ENCODE measurements at places on chromosomes 2 and 18.

GRCh38 chr2:239143858-239144712 is 256.7 kb downstream of the HDAC4 start:
- peak; percentile 25 for DNase-seq

GRCh38 chr2:196046123-196046917 is 22.3 kb downstream of the DNAH7 start:
- DNase-seq, result no peak

DNA sequence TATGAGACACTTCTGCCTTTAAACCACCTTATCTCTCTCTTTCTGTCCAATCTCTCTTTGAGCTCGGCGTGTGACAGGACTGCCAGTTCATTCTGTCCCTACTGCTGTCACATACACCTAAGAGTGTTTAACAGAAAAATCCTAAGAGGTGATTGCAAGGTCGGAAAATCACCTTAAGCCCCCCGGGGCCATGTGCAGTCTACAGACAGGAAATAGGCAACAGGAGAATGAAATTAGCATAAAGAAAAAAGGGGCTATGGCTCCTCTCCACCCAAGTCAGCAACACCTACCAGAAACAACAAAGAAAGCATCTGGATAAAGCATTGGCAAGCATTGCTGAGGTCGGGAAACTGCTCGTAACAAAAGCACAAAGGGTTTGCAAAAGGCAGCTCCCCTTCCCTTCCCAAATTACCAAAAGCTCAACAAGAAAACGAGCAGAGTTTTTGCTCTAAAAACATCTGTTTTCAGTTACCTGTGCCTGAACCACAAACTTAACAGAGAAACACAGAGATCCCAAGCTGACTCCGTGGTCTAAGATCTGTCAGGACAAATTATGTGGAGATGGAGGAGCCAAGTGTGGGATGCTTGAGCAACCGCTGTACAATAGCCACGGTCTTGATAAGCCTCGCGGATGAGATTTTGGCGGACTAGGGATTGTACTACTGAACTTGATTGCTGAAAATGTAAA is 30.4 kb downstream of the ANKRD44 start:
- no peak for DNase-seq

DNA sequence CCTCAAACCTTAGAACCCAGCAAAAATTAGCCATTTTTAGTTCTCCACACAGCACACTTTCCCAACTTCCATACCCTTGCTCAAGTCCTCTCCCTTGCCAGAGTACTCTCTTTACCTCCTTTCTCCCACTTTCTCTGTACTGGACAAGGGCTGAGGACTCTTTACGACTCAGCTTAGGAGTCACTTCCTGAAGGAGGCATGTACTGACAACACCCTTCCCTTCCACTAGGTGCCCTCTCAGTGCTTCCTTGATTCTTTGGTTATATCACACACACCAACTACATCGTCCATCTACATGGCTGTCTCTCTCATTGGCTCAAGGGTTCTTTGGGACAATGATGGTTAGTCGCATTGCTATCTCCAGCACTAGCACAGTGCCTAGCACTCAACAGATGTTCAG is 5.2 kb upstream of the C18orf63 start:
- no peak for DNase-seq

- no peak for DNase-seq
These were observed 287.5 kb downstream of the TCF4 start for GRCh38 chr18:55300421-55300935.

DNA sequence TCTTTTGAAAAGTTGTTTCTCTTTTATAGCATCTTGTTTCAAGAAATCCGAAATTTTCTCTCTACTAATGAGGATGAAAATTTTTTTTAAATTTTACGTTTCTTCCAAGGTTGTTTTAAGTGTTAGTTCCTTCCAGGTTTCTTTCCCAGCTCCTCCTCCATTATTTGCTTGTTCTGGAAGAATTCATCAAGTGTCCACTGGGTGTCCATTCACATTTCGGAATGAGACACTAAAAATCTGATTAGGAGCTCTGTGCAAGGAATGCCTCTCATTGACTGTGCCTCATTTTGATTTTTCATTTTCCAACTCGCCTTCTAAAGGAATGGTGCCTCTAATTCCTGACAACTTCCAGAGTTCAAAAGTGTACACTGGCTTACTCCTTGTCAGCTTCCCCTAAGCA is 6.1 kb downstream of the SP100 start:
- DNase-seq, result no peak

- DNase-seq, result no peak
These were observed 29.5 kb upstream of the STAT1 start for GRCh38 chr2:191043438-191043837.

DNA sequence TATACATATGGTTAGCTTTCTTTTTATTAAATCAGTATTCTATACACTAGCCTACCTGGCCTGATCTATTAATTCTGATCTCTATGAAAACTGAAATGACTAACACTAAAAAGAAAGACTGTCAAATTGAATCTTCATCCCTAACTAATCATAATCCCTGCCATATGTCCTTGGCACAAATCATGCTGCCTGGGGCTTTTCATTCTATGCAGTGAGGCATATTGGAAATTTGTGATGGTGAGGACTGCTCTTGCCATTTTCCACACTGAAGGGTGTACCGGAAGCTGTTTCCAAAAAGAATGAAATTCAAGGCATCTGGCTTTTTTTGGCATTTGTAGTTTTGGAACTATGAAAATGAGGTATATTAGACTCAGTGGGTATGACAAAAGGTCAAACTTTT is 39.7 kb downstream of the RAPGEF4 start:
- no peak for DNase-seq

- no peak for DNase-seq
These were observed 365.2 kb downstream of the CLIP4 start for GRCh38 chr2:29480426-29480825.

- DNase-seq, result no peak
These were observed 164.1 kb upstream of the FBXO11 start for GRCh38 chr2:48070415-48070814.

GRCh38 chr18:79245517-79246001 is 150.2 kb upstream of the NFATC1 start:
- no peak for DNase-seq

DNA sequence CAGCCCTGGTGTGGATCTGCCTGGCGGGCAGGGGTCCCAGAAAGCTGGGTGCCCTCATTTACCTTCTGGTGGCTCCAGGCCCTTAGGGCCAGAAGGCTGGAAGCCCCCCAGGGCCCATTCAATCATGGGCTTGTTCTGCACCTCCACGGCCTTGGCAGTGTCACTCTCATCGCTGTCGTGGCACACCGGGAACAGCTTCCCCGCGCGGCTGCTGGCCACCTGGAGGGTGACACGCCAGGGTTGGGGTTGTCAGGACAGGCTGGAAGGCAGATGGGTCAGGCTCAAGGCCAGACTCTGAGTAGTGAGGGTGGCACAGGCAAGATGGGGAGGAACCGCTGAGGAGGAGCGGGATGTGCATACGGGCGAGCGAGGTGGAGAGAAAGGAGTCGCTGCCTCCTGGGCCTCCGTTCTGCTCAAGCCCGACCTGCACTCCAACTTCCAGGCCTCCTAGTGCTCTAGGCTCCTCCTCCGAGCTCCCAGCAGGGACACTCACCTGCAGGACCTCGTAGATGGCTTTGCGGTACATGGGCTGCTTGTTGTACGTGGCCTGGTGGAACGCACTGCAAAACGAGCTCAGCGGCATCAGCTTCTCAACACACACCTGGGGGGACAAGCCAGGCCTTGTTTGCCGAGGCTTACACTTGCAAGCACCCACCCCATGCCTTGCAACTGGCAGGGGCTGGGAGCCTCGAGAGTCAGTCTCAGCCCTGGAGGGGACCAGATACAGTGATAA is 78.3 kb upstream of the POMC start:
- no peak for DNase-seq

- DNase-seq, result no peak
These were observed 9.5 kb downstream of the CHPF start for GRCh38 chr2:219533930-219534661.

- no peak for DNase-seq
These were observed 43.2 kb downstream of the FOSL2 start for GRCh38 chr2:28435814-28436351.

DNA sequence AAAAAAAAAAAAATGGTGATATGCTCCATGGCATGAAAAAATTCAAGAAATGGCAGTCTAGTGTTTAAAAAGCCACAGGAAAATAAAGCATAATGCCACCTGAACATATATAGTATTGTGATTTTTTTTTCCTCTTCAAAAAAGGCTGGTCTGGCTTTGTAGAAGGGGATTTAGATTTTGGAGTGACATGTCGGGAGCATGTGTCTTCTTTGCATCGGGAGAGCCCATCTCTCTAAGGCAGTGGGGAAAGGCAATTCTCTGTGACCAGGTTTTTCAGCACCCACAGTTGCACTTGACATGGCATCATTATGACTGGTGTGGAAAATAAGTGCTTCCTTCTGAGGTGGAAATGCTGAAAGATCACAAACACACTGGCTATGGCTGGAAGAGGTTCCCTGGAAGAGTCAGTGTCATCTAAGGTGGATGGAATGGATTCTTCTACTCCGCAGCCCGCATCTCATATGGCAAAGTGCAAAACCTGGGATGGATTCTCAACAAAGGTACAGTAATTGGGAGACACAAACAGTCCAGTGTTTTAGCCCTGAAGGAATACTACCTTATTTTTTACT is 172.5 kb downstream of the AGAP1 start:
- no peak for DNase-seq

- DNase-seq, result no peak
These were observed 127.2 kb upstream of the MAPRE2 start for GRCh38 chr18:34913837-34914661.

- peak; percentile 97 for DNase-seq
These were observed at the start of gene THOC1 for GRCh38 chr18:267688-268552. Gene THOC1 (minus strand): TSS chr18:268047. CDS start chr18:268019, 28 bp downstream.

- DNase-seq, result no peak
These were observed 193.5 kb downstream of the MCFD2 start for GRCh38 chr2:46722142-46722541.

- DNase-seq, result no peak
These were observed 81.5 kb downstream of the NRP2 start for GRCh38 chr2:205763708-205764211.

DNA sequence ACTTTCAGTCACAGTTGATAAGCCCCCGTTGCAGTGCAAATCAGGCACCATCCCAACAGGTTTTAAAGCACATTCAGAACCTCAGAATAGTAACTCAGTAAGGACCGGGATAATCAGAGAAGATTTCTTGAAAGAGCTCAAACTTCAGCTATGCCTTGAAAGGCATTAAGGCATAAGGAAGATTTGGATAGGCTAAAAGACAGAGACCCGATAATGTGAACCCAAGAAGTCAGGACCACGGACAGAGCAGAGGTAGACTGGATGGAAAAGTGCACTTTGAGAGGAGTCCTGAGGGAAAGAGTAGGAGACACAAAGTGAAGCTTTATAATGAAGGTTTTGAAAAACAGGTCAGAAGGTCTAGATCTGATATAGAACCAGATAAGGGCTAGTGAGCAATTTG is 36.9 kb upstream of the KLF7 start:
- no peak for DNase-seq

DNA sequence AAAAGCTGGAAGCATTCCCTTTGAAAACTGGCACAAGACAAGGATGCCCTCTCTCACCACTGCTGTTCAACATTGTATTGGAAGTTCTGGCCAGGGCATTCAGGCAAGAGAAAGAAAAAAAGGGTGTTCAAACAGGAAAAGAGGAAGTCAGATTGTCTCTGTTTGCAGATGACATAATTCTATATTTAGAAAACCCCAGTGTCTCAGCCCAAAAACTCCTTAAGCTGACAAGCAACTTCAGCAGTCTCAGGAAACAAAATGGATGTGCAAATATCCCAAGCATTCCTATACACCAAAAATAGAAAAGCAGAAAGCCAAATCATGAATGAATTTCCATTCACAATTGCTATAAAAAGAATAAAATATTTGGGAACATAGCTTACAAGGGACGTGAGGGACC is 11.1 kb downstream of the SLC8A1 start:
- DNase-seq, result no peak

GRCh38 chr18:3605486-3605952 is 155.5 kb downstream of the TGIF1 start:
- no peak for DNase-seq

DNA sequence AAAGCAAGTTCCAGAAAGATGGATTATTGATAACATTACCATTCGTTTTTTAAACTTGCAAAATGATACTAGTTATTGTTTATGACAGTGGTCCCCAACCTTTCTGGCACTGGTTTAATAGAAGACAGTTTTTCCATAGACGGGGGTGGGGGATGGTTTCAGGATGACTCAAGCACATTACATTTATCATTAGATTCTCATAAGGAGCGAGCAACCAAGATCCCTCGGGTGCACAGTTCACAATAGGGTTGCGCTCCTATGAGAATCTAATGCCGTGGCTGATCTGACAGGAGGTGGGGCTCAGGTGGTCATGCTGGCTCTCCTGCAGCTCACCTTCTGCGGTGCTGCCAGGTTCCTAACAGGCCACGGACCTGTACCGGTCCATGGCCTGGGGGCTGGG is 86.2 kb downstream of the BCL2 start:
- DNase-seq, result peak; percentile 37

DNA sequence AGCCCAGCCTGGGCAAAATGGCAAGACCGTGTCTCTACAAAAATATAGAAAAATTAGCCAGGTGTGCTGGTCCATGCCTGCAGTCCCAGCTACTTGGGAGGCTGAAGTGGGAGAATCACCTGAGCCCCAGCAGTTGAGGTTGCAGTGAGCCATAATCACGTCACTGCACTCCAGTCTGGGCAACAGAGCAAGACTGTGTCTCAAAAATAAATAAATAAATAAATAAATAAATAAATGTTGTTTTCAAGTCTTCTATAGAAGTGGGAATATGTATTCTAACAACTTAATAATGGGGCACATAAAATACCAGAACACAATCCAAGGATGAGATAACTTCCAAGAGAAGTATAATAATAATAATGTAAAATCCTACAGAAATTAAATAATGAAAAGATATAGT is 23.9 kb downstream of the ATAD2B start:
- DNase-seq, result no peak

DNA sequence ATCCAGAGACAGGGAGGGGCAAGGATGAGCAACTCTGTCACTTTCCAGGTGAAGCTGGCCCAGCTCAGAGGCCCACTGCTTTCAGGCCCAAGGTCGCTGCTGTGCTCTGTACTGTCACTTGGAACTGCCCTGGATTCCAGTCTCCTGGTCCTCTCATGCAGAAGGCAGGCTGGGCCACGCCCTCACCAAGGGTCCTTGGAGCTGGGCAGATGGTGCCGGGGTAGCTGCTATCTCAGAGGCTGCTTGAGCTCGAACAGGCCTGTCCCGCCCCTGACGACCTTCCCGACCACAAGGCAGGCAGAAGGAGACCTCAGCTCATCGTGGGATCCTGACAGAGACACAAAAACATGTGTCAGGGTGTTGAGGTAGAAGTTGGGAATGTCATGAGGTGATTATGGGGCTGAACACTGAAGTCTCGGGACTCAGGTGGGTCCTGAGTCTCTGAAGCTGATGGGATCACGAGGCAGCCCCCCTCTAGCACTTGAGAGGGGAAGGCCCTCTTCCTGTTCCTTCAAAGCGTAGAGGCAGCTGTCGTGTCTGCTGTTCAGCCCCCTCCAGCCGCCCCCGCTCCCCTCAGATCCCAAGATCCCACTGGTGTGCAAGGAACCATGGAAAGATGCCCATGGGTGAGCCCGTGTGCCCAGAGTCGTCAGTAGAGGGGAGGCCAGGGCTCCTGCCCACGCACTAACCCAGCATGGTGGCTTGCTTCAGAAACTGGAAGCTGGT is 78.3 kb downstream of the POLR1A start:
- no peak for DNase-seq
